ENCODE measurements at places on chromosomes 16 and 17.

DNA sequence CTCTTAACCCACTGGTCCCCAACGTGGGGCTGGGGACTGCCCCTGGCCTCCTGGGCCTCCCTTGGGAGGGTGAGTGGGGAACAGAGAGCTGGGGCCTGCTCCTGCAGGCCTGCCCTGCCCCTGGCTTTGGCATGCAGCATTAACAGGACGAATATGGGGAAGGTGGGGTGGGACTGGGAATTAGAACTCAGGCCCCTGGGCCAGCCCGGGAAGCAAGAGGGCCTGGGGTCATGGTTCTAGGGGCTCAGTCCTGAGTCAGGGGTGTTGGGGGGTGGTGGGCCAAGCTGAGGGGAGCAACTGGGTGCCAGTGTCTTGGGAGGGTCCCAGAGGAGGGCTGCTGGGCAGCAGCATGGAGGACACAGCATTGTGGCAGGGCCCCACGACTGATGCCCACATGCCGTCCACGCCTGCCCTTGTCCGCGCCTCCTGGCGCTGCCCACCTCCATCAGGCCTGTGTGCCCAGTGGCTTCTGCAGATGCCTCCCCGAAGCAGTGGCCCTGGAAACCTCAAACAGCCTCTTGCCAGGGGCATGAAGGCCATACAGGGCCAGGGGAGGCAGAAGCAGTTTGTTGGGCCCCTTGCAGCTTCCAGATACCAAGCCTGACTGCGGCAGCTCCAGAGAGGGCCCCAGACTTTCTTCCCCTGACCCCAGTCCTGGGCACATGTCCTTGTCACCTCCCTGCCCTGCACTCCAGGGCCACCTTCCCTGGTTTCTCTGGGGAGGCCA is 4.8 kb downstream of the MAP2K3 start:
- no peak for DNase-seq

DNA sequence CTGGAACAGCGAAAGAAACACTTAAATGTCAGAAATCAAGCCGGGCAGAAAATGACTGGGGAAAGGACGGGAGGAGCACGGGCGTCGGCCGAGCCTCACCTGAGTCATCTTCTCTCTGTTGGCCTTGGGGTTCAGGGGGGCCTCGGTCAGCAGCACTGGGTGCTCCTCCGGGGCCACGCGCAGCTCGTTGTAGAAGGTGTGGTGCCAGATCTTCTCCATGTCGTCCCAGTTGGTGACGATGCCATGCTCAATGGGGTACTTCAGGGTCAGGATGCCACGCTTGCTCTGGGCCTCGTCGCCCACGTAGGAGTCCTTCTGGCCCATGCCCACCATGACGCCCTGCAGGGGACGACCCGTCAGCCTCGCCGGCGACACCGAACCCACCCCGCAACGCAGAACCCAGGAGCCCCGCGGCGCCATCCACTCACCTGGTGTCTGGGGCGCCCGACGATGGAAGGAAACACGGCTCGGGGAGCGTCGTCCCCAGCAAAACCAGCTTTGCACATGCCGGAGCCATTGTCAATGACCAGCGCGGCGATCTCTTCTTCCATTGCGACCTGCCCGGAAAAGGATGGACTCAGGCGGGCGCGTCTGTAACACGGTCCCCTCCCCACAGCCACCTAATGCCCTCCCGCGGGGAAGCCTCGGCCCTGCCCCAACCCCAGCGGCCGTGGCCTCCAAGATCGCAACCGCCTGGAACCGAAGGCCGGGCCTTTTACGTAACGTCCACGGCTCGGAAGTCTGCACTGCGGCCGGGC is 616 bp downstream of the ACTG1 start:
- DNase-seq = no peak

DNA sequence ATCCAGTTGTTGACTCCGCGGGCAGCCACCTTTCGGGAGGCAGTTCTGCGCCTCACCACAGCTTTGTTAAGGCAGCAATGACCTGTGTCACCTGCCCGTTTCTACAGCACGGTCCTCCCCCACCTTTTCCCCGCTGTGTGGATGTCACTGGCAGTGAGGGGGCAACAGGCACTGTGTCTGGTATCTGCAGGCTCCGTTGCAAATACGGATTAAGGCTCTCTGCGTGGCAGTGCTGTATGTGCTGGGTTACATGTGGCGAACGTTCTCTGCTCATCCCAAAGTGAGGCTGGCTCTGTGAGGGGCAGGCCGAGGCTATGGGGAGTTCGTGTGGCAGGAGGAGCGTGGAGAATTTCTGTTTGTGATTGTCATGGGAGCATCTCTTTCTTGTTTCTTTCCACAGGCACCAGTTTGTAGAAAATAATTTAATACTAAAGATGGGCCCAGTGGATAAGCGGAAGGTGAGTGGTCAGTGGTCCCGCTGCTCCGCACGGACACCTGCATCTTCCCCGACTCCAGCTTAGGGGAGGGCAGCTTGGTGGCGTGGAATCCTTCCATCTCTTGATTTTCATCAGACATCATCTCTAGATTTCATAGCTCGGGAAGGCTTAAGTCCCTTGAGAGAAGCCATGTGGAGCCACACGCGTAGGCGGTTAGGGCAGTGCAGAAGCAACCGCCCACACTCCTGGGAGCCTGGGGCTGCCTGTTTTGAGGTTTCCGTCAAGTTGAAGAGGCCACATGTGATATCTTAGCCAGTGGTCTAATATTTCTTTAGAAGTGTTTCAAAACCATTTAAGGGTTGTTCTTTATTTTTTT is 57.8 kb downstream of the PDPK1 start:
- no peak for DNase-seq

- DNase-seq = no peak
Observed at GRCh38 chr17:81727324-81728031, 15.4 kb downstream of the SLC25A10 start.

- DNase-seq = peak; percentile 83
Observed at GRCh38 chr16:96935-97381, 18.9 kb downstream of the MPG start.

DNA sequence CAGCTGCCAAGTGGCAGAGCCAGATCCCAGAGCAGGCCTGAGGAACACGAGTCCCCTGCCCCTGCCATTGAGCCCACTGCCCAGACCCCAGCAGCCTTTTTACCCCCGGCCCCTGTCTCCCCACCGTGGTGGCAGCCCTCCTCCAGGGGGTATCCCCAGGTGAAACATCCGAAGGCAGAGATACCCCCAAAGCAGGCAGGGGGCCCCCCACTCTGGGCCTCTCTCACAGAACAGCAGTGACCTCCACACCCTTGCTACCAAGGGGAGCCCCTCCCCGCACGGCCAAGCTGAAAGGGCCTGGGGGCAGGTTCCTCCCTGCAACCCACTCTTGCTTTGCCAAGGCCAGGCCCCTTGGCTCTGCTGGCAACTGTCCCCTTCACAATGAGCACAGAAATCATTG is 142.2 kb downstream of the ENGASE start:
- DNase-seq = no peak

DNA sequence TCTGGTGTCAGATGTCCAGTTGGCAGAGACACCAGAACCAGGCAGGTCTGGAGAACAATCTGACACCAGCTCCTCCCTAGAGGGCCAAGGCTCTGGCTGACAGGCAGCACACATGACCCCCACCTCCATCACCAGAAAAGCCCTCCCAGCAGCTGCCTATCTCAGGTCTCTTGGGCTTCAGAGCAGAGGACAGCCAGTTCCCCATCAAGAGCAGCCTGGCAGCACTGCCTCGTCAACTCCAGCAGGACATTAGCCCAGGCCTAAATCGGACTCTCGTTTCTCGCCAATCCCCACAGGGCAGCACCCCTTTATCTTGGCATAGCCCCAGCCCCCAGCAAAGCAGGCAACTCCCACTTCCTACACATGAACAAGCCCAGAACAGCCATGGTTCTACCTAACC is 4.4 kb downstream of the JUP start:
- no peak for DNase-seq

GRCh38 chr17:73356561-73357170 is 44.9 kb upstream of the CDC42EP4 start:
- DNase-seq = no peak

DNA sequence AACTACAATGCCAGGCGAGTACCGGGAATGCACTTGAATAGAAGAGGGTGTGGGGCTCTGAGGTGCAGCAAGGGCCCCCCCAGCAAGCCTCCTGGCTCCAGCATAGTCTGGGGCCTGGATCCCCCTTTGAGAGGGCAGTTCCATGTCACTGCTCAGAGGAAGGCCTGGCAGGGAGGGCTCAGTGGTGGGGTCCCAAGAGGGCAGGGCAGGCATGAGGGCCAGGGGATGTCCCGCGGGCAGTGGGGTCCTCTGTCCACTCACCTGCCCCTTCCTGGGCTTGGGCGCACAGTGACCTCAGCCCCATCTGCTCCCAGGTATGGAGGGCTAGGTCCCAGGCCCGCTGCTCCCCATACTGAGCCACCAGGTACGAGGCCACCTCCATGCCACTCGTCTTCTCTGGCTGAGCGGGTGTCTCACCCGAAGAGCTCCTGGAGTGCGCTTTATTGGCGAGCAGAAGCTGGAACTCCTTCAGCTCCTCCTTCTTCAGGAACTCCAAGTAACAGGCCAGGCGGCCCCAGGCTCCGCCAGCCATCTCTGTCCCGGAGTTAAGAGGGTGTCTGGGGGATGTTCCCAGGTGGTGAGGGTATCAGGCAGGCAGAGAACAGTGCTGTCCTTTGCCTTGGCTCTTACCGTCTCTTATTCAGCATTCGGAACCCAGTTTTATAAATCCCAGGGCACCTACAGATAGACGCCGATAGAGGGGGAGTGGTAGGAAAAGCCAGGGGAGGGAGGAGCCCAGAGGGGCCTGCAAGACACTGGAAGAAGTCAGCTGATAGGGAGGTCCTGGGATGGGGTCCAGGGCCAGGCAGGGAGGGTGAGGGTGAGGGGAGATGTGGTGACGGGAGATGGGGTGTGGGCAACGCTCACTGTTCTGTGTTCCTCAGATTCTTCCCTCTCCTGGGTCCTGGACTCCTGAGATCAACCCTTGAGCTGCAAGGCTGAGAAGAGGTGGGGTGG is 605 bp downstream of the NLRP1 start:
- no peak for DNase-seq

GRCh38 chr17:73851091-73851490 is 206.8 kb upstream of the SDK2 start:
- no peak for DNase-seq

GRCh38 chr17:70558821-70559220 is 389.5 kb downstream of the KCNJ2 start:
- no peak for DNase-seq

DNA sequence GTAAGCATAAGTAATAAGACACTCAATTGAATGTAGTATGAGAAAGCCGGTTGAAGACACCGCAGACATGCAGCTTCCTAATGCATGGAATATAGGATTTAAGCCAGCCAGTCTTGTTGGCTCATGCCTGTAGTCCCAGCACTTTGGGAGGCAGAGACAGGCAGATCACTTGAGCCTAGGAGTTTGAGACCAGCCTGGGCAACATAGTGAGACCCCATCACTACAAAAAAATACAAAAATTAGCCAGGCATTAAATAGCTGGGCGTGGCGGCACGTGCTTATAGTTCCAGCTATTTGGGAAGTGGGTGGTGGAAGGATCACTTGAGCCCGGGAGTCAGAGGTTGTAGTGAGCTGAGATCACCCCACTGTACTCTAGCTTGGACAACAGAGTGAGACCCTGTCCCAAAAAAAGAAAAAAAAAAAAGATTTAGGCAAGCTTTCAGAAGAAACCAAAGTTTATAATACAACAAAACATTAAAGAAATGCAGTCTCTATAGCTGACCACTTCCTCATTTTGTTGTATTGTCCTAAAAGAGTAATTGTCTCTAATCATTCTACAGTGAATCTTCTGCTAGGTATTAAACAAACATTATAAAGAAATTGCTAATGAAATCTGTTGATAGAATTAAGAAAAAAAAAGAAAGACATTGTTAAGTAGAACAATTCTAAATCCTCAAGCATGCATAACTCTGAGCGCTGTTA is 68.6 kb upstream of the KIFC3 start:
- no peak for DNase-seq

DNA sequence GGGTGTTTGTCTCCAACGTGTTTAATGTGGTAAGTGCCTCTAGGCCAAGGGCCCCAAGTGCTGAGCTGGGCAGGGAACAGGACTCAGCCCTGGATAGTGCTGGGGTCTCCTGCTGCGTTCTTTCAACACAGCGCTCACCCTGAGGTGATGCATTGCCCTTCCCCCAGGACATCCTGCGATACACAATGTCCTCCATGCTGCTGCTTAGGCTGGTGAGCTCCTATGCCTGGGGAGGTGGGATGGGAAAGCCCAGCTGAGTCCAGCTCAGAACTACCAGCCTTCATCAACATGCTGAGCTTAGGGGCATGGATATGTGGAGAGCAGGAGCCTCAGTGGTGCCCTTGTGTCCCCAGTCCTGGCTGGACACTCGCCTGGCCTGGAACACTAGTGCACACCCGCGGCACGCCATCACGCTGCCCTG is 563 bp downstream of the ZACN start:
- DNase-seq = no peak

DNA sequence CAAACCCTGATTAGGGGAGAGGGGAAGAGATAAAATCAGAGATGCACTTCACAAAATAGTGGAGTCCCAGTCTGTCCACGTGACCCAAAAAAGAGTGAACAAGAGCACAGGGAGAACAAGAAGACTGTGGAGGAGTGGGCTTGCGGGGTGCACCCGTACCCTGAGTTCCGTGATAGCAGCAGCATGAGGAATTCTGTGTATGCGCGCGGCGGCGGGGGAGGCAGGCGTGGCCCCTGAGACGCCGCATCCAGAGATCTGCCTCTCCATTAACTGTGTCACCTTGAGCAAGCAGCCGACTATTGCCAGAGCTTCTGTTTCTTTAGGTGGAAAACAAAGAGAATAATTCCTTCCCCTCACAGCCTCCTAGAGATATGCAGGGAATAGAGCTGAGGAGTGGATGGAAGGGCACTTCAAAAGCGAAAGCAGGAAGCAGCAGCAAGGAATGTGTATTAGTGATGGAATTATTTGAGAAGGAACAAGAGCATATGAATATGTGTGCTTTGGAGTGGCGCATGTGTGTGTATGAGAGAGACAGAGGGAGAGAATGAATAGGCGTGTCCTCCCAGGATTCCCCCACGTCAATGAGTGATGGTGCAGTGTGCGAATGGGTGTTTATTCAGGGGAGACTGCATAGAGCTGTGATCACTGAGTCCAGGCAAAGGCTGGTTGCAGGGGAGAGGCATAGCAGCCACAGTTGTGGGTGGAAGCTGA is 10.4 kb upstream of the SOX9 start:
- no peak for DNase-seq

- DNase-seq = no peak
Observed at GRCh38 chr16:85899444-85899843, 482 bp downstream of the IRF8 start.

GRCh38 chr17:34095106-34095505 is 160.0 kb upstream of the CCL2 start:
- DNase-seq = no peak

Measured in stimulated activated CD8-positive, alpha-beta memory T cell treated with anti-CD3 and anti-CD28 coated beads, Interleukin-2, amount 100 ng/mL, for 48 hours (primary cell).